ENCODE measurements at places on chromosomes 13 and 19. TPM values are rescaled to one million over a fixed set of nuclear protein-coding genes. Genes with fewer than 3 reads are reported as not detected.

- DNase-seq: no peak
These were observed 41.7 kb downstream of the LTBP4 start for GRCh38 chr19:40642757-40643305.

The SIGLEC10 gene
- total RNA-seq: not detected

DNA sequence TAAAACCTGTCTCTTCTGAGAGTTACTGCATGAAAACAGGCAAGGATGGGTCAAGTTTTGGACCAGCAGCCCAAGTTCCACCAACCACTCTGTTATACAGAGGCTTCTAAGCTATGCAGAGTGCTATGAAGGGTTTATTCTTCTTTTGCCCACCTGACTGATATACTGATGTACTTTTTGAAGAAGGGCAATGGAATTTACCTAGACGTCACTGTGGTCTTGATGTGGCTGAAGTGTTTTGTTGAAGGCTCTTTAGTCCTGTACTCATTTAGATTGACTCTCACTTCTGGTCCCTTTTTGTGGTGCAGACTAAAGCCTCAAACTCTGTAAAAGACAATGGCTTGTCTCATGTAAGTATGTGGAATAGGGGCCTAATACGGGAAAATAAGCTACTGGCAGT, 92.0 kb downstream of the DGKH start:
- DNase-seq: no peak

DNA sequence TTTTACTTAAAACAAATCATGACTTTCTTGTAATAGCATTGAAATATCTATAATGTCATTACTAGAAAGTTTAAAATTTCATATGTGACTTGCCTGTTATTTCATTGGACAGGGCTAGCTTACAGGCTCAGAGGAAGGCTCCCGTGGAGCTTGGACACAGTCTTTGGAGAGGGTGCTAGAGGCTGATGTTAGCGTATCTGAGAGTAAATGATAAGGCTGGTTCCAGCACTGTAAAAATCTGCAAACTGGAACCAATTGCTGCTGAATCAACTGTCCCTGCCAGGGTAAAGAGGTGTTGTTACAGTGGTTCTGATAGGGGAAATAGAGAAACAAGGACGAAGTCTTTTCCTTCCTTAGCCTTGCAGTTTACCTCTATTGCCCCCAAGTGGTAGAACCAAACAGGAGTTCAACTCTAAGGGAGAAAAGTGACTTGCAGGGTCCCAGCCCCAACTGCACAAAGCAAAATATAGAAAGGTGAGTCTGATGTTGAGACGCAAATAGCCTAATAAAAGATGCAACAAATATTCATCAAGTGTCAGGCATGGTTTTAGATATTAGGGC, 901.7 kb downstream of the DIAPH3 start:
- no peak for DNase-seq

DNA sequence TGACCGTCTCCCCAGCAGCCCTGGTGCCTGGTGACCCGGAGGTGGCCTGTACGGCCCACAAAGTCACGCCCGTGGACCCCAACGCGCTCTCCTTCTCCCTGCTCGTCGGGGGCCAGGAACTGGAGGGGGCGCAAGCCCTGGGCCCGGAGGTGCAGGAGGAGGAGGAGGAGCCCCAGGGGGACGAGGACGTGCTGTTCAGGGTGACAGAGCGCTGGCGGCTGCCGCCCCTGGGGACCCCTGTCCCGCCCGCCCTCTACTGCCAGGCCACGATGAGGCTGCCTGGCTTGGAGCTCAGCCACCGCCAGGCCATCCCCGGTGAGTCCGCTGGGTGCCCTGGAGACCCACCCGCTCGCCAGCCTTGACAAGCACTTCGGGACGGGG, 2.2 kb downstream of the MADCAM1 start:
- DNase-seq: no peak

GRCh38 chr19:543910-544608, at the start of gene GZMM:
GZMM (plus strand) TSS chr19:544053; CDS start chr19:544072, 19 bp downstream.
- no peak for DNase-seq

The ENOX1 gene
- 1.5 TPM for total RNA-seq

The PRTN3 gene
- not detected for total RNA-seq

DNA sequence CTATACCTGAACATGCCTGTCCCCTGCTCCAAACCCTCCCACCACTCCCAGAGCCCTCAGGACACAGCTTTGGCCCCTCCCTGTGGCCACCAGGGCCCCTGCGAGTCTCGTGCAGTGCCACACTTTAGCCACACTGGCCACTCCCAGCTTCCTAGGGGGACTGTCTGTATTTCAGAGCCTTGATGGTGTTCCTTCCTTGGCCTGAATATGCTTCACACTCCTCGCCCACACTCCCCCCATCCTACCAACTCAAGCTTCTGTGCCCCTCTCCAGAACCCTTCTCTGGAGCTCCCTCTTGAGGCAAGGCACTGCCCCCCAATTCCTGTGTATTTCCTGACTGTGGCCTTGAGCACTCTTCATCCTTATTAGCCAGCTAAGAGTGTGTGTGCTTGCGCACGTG, 80.2 kb downstream of the DPF1 start:
- no peak for DNase-seq

GRCh38 chr19:32902448-32902847, 32.9 kb upstream of the SLC7A9 start:
- no peak for DNase-seq

The KL gene
- 0.52 TPM for total RNA-seq

DNA sequence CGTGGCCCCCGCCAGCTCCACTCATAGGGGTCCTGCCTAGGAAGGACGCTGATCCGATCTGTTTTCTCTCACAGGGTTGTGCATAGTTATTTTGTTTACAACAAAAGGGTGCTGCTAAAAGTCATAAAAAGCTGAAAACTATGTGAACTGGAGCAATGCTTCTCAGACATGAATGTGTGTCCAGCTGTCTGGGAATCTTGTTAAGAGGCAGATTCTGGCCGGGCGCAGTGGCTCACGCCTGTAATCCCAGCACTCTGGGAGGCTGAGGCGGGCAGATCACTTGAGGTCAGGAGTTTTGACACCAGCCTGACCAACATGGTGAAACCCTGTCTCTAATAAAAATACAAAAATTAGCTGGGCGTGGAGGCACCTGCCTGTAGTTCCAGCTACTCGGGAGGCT, 8.6 kb downstream of the LRRC4B start:
- no peak for DNase-seq

DNA sequence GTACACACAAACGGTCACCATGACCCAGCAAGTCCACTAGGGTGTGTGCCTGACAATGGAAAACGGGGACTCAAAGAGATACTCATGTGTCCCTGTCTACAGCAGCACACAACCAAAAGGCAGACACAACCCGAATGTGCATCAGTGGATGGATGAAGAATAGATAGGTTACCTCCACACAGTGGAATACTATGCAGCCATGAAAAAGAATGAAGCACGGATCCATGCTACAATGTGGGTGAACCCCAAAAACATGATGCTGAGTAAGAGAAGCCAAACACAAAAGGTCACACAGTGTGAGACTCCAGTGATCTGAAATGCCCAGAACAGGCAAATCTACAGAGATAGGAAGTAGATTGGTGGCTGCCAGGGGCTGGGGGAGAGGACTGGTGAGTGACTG, 9.0 kb downstream of the CERS1 start:
- no peak for DNase-seq

The AZU1 gene
- total RNA-seq: not detected

- DNase-seq: no peak
These were observed 68.7 kb upstream of the CACNA1A start for GRCh38 chr19:13574933-13575332.

- no peak for DNase-seq
These were observed 579.5 kb downstream of the DCT start for GRCh38 chr13:93899981-93900380.

- DNase-seq: no peak
These were observed 7.6 kb downstream of the COL4A2 start for GRCh38 chr13:110314516-110315245.

DNA sequence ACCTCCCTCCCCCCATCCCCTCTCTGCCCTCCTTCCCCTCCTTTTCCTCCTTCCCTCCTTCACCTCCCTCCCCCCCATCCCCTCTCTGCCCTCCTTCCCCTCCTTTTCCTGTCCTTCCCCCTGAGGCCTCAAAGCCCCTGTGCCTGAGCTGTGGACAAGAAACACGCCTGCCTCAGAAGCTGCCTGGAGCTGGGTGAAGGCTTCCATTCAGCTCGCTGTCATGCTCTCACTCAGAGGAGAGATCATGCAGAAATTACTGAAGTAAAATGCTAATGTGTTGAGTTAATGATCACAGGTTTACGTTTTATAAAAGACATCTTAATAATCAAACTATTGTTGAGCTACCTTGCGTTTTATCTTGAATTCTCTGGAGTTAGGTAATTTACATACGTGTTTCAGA, 114.5 kb downstream of the ATP11A start:
- no peak for DNase-seq

The TMPRSS9 gene
- total RNA-seq: not detected

DNA sequence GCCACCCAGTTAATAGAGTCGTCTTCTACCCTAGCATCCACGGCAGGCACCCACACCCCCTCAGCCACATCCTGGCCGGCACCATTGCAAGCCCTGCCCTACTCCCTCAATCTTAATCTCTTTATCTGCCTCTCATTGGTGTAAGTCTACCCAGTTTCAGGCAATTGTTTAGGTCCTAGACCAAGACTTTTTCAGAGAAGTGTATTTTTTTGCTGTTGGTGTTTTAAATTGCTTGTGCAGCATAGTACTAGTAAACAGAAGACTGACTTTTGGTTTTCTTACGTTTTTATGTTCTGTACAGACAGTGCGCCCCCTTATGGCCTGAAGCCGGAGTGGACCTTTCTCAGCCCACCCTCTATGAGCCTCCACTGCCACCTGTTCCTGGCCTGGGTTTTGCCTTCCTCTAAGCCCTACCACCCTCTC, 2.3 kb upstream of the LCP1 start:
- DNase-seq: peak; percentile 17
